NCI-H1105 (cell line): ENCODE measurements at places on chromosomes 4 and X.

DNA sequence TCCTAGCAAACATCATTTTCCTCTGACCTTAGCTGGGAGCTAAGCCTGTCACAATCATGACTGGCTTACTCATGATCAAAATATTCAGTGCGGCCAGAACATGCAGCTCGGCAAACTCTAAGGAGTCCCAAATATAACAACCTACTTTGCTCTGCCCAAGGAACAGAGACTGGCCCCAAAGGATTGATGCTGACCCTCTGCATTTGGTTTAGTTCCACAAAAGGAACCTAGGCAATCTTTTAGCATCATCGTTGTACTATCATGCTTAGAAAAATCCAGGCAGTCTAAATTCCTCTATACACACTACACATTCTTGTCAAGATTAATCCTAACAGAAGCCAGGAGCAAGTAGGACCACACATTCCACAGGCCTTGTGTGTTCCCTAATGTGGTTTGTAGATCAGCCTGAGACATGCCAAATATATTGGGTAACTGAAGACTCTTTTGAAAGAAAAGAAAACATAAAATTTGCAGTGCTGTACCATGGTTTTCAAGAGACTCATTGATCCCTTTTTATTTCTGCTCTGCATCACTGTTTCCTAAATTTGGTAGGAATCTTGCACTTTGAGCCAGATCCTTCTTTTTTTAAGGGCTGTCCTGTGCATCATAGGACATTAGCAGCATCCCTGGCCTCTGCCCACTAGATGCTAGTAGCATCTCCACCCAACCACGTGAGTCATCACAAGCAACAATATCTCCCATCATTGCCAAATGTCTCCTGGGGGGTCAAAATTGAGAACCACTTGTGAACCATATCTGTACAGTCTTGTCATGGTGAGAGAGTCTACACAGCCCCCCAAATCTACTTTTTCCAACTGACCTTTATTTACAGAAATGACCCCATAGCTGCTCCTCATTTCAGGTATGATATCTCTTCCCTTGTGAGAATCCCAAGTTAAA is 17.6 kb upstream of the CC2D2A start:
- DNase-seq: no peak

- no peak for DNase-seq
These were observed 189.7 kb upstream of the ITM2A start for GRCh38 chrX:79556800-79557199.

DNA sequence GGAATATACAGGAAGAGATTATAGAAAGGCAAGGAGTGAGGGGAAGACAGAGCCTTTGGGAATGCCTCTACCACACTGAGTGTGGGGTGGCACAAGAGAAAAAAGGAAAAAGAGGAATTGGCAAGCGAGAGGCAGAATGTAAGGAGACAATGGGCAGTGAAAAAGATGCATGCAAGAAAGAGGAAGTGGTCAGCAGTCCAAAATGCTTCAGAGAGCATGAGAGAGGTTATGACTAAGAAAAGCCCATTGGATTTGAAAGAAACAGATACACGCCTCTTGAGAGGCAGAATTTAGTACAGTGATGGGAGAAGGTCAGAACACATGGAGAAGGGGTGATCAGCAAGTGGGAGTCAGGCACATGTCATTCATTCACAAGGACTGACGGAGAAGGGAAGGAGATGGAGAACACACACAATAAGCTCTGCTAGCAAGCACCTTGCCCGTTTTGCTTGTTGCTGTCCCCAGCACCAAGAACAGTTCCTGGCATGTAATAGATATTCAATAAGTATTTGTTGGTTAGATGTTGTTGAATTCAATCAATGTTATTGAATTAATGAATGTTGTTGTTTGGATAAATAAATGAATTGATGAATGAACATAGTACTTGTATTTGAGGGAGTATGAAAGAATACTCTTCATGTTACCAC is 6.3 kb downstream of the DCHS2 start:
- no peak for DNase-seq

GRCh38 chrX:45850197-45850774 is 649.6 kb upstream of the DIPK2B start:
- DNase-seq: peak; percentile 2

GRCh38 chrX:37816766-37817165 is 30.6 kb downstream of the DYNLT3 start:
- DNase-seq: no peak

DNA sequence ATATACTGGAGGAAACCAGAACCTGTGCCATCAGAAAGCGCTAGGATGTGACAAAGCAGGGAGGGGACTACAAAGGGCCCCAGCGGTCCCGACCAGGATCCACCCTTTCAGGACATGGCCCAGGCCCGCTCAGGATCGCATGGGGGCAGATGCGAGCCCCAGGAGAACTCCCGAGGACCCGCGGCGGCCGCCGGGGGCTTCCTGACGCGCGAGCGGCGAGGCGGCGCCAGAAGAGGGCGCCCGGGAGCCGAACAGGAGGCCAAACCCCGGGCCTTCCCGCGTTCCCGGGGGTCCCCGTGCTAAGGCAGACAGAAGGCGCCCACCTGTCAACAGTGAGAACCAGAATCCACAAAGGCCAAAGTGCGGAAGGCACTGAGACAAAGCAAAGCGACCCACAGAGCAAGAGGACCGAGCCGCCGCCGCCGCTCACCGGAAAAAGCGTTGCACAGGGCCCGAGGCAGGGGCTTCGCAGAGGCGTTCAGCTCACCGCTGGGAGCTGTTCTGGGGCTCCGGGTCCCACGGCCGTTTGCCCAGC is 7.3 kb upstream of the OPN1LW start:
- peak; percentile 88 for DNase-seq

DNA sequence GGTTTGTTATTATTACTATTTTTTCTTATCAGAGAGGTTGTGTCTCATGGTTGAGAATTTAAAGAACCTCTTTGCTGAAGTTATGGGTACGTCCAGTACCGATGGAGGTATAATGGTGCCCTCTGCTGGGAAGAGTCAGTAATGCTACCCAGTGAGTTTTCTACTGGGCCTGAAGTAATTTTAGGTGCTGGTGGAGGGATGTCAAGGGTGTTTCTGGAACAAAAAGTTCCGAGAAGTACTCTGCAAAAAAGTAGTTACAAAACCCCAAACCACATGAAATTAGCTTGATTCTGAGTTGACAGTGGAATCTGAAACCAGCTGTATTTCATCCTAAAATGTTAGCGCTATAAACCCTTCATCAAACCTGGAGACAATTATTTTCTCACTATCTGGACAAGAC is 102.5 kb upstream of the MID1 start:
- DNase-seq: peak; percentile 0

DNA sequence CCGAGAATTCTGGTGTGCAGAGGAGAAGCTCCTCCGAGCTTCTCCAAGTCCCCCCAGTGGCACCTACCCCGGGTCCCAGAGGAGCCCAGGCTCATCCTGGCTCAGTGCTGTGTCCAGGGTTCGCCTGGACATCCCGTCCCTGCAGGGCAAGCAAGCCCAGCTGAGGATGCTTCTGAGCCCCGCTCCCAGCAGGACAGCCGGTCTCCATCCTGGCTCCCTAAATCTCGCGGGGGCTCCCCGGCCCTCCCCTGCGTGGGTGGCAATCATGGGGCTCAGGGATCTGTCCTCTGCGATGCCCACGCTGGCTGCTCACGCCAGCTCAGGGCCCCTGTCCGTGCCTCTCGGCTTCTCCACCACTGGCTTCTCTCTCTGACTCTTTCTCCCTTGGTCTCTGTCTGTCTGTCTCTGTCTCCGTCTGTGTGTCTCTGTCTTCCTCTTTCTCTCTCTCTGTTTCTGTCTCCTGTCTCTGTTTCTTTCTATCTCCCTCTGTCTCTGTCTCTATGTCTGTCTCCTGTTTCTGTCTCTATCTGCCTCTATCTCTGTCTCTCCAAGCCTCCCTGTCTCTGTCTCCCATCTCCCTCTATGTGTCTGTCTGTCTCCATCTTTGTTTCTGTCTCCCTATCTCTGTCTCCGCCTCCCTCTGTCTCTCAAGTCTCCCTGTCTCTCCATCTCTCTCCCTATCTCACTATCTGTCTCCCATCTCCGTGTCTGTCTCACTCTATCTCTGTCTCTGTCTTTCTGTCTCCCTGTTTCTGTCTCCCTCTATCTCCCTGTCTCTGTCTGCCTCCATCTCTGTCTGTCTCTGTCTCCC is 27.8 kb upstream of the SLC25A6 start:
- DNase-seq: no peak

DNA sequence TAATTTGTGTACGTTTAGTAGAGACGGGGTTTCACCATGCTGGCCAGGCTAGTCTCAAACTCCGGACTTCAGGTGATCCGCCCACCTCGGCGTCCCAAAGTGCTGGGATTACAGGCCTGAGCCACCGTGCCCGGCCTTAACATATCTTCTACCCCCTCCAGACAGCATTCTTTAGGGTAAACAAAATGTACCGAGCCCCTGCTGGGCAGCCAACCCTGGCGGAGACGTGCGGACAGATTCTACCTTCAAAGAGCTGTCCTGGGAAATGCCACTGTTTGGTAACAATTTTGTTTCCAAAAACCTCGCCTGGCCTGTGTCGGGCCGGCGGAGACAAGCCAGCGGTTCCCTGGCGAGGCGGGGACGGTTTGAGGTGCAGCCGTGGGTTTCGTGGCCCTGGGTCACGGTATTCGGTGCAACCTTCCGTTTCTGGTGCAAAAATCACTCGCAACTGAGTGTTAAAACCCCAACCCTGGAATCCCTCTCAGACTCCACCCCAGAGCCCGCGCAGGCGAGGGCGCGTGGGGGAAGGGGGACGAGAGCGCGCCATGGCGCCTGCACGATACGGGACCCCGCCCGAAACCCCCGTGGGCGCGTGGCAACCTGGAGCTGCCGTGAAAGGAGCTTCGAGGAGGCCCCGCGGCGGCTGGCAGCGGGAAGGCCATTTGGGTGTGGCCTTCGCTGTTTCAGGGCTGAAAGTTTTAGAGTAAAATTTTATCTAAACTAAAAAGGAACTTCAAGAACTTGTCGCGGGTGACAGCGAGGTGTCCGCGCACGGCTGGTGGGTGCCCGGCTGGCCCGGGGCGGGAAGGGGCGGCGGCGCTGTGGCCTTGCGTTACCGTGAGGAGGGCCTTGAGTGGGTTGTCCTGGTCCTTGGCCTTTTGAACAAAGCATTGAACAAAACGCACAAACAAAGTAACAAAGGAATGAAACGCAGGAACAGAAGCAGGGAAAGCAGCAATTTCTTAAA is 17.0 kb downstream of the MRFAP1 start:
- DNase-seq: no peak

DNA sequence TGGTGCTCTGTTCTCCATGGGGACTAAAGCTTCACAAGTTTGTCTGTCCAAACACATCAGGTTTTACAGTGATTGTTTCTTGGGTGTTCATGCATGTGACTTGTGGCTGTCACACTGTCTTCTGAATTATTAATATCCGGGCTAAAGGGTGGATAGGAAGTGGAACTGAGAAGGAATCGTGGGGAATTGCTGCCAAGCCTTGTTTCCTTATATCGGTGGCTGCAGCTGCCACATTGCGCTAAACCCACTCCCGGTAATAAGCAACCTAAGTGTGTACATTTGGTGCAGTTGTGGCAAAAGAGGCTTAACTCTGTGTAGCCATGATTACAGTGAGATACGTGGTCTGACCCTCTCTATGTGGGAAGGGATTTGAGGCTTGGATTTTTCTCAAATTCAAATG is 30.7 kb downstream of the SEPTIN11 start:
- DNase-seq: no peak

- no peak for DNase-seq
These were observed 63.1 kb upstream of the CITED1 start for GRCh38 chrX:72368796-72369195.

DNA sequence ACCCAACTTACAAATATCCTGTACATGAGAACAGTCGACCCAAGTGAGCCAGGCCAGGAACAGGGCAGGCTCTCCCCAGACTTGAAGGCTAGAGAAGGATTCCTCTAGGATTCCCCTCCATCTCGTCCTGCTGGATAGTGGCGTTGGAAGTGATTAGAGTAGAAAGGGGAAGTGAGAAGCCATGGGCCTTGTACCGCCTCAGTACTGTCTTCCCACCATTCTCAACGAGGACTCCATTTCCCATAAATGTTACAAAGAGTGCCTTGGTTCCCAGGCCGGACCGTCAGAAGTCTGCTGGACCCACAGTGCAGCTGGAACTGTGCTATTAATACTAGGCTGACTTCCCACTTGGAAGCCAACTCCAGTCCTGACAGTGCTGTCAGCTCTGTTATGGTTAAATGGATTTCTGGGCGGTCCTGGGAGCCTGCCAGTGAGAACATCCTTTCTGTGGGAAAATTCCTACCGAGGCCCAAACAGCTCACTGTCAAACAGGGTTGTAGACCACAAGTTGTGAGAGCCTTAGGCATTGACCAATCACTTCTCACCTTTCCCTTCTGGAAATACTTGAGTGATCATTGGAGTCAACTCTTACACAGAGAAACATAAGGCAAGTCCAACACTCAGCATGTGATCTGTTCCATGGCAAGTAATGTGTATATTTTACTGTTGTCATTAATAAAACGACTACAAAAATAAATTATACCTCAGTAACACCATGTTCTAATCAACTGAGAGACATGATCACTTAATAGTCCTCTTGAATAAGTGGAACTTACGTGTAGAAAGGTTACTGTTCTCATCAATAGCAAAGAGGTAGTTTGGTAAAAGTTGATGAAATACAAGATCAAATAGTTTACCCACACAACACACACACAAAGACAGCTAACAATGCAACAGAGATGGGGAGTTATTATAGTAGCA is 58.4 kb downstream of the AMELX start:
- DNase-seq: no peak

DNA sequence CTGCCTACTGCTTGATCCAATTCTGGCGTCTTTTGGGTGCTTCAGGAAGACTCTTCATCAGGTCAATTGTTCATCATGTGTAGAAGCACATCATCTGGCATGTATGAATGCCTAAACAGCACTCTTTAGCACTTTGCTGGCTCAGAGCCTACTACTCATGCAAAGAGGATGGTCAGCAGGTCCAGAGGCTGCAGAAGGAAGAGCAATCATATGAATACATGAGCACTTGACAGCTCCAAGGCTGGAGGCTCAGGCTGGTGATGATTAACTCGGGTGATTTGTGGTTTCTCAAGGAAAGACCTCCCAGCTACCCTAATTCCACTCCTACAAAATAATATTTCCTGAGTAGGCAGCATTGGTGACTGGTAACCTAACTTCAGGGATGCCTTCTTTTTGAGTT is 103.8 kb upstream of the CXCL13 start:
- DNase-seq: no peak

- DNase-seq: no peak
These were observed 1.3 kb upstream of the FGA start for GRCh38 chr4:154591890-154592289.

DNA sequence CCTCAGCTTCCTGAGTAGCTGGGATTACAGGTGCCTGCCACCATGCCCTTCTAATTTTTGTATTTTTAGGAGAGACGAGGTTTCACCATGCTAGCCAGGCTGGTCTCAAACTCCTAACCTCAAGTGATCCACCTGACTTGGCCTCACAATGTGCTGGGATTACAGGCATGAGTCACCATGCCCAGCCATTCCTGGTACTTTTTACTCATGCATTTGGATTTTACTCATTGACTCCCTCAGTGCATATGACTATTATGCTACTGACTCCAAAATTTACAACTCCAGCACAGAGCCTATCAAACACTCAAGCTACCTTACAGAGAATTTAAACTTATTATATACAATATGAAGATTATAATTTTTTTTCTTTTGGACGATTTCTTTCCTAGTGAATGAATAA is 199.9 kb downstream of the CXXC4 start:
- DNase-seq: no peak
